Stimulated activated CD8-positive, alpha-beta memory T cell treated with anti-CD3 and anti-CD28 coated beads, Interleukin-7, amount 100 ng/mL, for 1 hour (primary cell): ENCODE measurements at places on chromosomes 2 and 18.

GRCh38 chr18:12310762-12311161 is 2.7 kb downstream of the TUBB6 start:
- no peak for DNase-seq

DNA sequence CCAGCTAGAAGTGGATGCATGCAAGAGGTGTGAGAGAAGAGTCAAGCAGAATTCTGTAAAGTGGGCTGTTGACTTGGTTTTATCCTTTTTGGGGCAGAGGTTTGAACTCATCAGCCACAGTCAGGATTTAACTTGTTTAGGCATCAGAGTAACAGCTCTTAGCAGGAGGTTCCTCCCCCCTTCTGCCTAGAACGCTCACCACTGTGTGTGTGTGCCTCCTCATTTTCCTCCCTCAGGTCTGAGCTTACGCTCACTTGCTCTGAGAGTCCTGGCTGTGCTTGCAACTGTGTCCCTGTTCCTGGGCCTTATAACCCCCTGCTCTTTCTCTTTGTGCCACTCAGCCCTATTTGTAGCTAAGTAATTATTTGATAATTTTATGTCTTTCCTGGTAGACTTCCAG is 167.9 kb downstream of the TMEM182 start:
- DNase-seq = no peak

DNA sequence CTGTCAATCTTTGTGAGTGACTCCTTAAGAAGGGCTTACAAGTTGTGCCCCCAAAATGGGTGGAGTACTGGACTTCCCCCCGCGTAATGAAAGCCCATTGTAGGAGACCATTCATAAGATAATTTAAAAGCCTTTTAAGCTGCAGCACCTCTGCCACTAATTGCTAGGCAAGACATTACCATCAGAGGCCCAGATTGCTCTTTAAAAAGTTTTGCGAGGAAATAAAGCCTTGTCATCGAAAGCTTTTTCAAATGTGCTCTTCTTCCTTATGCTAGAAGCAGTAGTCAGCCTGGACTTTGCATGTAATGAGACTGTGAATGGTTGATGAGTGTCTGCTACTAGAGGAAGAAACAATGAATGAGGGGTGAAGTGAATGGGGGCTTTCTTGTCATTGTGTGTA is 345.3 kb upstream of the CDH2 start:
- no peak for DNase-seq

DNA sequence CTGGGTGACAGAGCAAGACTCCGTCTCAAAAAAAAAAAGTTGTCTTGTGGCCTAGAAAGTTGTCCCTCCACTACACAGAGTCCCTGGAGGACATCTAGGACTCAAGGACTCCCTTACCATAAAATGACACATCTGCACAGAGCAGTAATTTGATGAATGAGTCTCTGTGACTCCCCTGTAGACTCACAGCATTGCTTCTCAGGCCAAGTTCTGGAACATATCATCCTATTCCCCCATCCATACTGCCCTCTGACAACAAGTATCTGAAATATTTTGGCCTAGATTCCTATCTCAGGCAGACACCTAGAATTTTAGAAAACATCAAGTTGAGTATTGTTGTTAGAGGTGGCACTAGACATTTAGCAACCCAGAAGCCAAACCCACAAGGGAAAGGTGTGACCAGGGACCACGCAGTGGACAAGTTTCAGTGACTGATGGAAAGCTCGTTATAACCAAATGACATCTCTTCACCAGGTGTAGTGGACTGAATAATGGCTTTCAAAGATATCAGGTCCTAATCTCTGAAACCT is 97.9 kb upstream of the ATP8B1 start:
- no peak for DNase-seq

- DNase-seq = no peak
Measured at GRCh38 chr2:55156326-55156725, 75.8 kb downstream of the CLHC1 start.

DNA sequence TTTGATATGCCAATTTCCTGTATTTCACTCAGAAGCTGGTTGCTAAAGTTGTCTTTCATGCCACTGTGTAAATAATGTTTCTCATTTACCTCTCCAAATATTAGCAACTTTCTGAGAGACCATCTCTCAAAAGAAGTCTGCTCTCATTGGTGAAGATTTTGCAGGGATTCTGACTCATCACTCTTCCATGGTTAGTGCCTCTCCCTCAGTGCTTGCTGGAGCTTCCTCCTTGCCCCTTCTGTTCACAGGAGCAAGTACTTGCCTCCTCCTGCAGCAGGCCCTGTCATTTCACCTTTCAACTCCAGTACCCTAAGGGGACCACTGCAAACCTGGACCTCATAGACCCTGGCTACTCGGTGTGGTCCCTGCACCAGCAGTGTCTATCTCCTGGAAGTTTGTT is 168.8 kb downstream of the ZNF385B start:
- no peak for DNase-seq

GRCh38 chr18:24560511-24560981 is 100.1 kb downstream of the HRH4 start:
- no peak for DNase-seq

DNA sequence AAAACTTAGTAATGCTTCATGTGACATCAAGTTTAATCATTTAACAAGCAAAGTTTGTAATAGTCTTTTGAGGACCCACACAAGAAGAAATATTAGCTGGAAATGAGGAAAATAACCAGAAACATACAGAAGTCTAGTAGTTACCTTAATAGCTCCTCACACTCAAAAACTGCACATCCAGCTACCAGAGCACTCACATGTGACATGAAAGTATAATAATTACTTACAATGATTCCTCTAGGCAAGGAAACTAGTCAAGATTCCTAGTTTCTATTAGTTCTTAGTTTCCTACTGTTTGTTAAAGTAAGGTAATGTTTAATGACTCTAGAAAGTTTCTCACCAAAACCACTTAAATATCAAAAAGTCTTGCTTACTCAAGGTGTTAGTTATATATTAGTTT is 335.8 kb downstream of the RAD51AP2 start:
- no peak for DNase-seq

- no peak for DNase-seq
Measured at GRCh38 chr2:128413014-128413717, 94.5 kb upstream of the HS6ST1 start.

DNA sequence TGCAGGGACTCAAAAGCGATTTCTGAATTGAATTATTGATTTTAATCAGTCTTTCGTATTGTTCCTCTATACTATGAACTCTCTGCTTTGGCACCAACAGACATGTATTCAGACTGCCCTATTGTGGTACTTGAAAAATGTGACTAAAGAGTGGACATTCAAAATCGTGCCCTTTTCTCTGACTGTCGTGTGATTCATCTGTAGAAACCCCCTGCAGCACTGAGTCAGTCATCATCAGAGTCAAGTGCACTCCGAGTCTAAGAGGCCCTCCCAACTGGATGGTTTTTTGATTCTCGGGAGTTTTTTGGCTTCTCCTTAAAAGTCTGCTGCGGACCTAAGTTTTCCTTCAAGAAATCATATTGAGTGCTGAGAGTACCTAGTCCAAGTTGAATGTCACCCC is 96.4 kb upstream of the FOSL2 start:
- DNase-seq = no peak

GRCh38 chr2:21924640-21925285 is 801.0 kb downstream of the TDRD15 start:
- no peak for DNase-seq

DNA sequence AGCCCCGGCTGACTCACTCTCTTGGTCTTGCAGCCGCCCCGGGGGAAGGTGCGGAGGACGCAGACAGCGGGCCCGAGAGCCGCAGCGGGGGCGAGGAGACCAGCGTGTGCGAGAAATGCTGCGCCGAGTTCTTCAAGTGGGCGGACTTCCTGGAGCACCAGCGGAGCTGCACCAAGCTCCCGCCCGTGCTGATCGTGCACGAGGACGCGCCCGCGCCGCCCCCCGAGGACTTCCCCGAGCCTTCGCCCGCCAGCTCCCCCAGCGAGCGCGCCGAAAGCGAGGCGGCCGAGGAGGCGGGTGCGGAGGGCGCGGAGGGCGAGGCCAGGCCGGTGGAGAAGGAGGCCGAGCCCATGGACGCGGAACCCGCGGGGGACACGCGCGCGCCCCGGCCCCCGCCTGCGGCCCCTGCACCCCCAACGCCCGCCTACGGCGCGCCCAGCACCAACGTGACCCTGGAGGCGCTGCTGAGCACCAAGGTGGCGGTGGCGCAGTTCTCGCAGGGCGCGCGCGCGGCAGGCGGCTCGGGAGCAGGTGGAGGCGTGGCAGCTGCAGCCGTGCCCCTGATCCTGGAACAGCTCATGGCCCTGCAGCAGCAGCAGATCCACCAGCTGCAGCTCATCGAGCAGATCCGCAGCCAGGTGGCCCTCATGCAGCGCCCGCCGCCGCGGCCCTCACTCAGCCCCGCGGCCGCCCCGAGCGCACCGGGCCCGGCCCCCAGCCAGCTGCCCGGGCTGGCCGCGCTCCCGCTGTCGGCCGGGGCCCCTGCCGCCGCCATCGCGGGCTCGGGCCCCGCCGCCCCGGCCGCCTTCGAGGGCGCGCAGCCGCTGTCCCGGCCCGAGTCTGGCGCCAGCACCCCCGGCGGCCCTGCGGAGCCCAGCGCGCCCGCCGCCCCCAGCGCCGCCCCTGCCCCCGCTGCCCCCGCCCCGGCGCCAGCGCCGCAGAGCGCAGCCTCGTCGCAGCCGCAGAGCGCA is 12.7 kb downstream of the SALL3 start:
- DNase-seq = no peak

GRCh38 chr2:228283491-228284171 is 102.1 kb upstream of the SPHKAP start:
- no peak for DNase-seq

- no peak for DNase-seq
Measured at GRCh38 chr2:57448816-57449215, 597.8 kb upstream of the VRK2 start.

DNA sequence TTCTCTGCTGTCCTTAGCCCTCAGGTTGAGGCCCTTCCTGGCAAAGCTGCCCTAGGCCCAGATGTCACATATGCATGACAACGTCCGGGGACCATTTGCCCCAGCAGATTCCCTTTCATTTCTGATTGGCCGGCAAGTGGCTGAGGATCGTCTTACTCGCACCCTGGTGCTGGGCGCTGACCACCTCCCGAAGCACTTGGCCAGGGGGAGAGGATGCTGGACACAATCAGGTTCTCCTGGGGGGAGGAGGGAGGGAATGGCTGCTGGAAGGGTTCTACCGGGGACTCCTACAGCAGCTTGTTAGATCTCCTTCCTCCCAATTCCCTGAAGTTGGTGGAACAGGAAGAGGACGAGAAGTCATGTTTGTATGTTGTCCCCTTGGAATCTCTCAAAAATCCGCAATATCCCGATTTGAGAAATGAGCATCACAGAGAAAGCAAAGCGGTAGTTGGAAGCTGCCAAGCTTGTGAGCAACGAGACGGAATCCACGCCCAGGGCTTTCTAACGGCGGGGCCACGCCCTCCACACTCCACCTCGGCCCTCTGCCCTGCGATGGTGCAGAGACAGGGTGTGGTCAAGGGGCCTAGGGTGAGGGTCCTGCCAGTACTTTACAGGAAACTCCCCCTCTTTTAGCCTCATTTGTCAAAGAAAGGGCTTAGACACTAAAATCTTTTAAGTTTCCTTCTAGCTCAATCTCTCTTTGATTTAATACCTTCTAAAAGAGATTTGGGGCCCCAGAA is 61.8 kb upstream of the YWHAQ start:
- no peak for DNase-seq

DNA sequence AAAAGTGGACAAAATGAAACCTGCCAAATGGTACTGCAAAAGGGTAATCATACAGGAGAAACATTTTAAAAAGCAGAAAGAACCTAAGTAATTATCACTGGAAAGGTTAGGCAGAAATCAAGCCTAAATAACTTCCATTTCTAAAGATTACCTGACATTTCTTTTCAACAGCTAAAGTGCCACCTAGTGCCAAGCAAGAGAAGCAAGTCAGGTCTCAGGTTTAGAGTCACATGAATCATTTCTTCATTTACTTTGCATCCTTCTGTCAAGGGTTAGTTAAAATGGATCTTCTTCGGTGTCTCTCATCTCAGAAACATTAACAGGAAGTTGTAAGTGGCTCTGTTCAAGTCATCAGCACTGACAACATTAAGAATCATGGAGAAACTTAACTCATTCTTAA is 90.3 kb downstream of the AKAIN1 start:
- DNase-seq = no peak

GRCh38 chr2:85419009-85419675 is 628 bp downstream of the SH2D6 start:
- no peak for DNase-seq

DNA sequence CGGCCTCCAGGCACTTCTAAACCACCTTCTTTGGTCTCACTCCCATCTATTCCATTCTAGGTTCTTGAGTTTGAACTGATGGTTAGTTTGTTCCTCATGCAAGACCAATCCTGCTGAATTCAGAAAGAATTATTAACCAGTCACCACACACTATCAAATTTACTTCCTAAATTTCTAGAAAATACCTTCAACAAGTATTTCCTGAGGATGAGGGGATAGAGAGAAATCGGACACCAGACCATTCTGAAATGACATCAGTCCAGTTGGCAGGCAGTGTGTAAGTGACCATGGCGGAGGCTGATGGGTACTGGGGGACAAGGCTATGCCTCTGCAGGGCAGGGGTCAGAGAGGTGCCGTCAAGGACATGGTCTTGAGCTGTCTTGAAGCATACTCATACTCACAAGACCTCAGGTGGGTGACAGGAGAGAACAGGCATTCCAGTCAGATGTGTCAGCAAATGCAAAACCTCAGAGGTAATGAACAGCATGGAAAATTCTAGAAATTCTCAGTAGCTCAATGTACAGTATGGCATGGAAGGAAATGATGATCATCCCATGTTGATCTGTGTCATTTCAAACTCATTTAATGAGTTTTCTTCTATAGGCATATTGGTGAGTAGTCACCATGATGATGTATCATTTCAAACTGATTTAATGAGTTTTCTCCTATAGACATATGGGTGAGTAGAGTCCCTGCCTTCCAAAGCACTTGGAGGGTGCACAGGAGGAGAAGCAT is 119.6 kb downstream of the DDX1 start:
- DNase-seq = no peak

DNA sequence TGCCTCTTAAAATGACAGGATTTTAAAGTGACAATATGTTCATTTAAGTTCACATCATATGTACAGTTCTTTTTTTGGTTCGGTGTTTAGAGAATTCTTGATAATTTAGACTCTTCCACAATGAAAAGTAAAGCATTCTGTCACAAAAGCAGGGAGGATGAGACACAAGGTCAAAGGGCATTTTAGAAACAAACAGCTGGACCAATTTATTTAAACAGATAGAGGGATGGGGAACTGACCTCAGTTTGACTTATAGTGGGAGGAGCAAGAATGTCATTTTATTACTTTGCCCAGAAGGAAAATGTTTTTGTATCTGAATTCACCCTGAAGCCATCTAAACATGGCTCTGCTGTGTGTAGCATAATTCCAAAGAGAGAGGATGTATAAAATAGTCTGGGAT is 128.5 kb downstream of the MEIS1 start:
- no peak for DNase-seq

- DNase-seq = no peak
Measured at GRCh38 chr2:31383471-31384153, 30.9 kb downstream of the XDH start.

DNA sequence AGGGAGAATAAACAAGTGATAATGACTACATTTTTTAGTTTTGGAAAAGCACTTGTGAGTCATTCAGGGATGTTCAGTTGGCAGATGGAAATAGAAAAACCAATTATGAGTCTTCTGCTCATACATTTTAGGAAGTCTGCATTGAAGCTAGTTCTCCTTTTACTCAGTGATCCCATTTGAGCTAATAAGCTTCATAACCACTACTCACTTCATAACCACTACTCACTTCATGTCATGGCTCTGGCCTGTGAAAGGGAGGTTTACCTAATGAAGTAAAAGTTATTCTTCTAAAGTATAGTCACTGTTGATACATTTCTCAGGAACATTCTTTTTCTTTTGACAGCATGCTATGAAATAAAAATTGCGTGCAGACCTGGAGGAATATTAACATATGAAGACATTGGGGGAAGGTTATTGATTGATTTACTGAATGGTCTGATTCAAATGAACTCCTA is 948.7 kb downstream of the TSN start:
- no peak for DNase-seq
